ENCODE measurements at places on chromosomes 3 and 15.
A peak's percentile ranks its signal among the peaks of the same experiment; 100 is the strongest.

- no peak for DNase-seq
These were observed 50.4 kb upstream of the RASGRF1 start for GRCh38 chr15:79140846-79141570.

DNA sequence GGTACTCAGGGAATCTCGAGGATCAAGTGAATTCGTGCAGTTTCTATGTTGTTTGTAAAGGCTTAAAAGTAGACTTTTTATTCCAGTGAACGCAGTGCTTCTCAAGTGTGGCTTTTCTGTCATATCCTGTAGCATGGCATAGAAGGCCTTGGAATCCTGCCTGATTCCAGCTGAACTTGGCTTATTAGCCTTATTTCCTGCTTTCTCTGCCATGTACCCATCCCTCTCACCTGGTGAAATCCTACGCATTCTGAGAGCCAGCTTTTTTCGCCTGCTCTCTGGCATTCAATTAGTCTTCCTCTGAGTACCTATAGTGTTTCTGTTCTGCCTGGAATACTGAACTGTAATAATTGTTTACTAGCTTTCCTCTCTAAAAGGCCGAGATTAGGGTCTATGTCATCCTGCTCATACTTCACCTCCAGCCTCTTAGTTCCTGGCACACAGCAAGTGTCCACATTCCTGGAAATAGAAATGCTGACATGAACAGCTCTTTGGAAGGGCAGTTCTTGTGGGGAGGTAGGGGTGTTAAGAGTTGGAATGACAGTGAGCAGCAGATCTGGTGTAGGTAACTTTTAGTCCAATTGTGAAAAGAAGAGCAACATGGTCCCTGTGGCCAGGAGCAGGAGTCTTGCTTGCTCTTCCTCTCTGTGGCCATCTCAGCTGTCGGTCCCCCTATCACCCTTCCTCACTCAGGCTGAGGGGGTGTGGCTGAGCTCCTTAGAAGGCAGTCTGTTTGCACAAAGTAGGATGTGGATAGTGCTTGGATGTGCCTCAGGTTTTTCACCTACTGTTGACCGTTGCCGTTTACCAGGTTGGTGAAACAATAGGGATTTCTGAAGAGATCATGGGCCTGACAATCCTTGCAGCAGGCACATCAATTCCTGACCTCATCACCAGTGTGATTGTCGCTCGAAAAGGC, 30.4 kb downstream of the SLC24A1 start:
- DNase-seq: no peak

DNA sequence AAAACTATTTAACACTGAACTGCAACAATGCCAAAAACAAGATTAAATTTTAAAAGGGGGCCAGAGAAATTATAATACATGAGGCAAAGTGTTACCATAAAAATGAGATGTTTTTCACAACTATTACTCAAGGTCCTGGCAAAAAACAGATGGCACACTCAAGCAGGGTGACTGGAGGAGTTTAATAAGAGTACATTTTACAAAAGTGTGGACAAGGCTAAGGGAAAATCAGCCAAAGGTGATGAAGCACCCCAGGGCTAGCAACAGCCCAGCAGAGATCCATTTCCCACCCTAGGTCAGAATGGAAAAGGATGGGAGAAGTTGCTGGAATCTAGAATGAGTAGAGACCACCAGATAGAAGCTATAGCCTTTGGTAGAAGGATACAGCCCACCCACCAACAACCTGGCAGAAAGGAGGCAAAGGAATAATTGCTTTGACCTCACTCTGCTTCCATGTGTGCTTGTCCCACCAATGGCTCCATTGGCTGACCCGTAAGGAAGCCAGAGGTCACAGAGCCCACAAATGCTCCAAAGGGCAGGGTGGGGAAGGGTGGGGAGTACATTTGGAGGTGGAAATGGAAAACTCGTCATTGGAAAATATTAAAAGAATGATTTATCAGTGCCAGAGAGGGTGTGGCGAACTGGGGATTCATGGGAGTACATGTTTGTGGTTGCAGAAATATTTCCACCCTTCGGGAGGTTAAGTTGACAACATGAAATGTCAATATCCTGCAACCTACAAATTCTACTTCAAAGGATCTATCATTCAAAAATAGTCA, 161.0 kb upstream of the UBE2E2 start:
- DNase-seq: no peak

GRCh38 chr3:190178779-190179178, 58.1 kb upstream of the P3H2 start:
- DNase-seq: no peak

DNA sequence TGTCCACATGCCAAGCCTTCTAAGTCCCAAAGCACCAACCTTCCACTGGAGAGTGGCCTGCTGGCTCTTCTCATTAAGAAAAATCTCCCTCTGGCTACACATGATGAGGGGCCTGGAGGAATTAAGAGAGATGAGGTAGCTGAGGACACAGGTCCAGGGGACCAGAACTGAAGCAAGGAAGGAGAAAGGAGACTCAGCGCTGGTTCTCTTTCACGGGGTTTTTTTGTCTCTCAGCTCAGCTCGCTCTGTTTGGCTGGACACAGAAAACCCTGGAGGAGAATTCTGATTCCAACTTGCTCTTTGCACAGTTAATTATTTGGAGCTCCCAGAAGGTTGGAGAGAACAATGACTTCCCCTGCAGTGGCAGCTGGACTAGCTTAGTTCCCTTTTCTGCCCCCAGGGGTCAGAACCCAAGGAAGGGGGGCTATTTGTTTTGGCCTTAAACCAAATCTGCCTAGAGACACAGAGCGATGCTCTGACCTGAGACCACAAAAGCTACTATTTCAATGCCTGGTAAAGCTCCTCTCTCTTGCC, 507.6 kb downstream of the FHIT start:
- DNase-seq: peak; percentile 60

DNA sequence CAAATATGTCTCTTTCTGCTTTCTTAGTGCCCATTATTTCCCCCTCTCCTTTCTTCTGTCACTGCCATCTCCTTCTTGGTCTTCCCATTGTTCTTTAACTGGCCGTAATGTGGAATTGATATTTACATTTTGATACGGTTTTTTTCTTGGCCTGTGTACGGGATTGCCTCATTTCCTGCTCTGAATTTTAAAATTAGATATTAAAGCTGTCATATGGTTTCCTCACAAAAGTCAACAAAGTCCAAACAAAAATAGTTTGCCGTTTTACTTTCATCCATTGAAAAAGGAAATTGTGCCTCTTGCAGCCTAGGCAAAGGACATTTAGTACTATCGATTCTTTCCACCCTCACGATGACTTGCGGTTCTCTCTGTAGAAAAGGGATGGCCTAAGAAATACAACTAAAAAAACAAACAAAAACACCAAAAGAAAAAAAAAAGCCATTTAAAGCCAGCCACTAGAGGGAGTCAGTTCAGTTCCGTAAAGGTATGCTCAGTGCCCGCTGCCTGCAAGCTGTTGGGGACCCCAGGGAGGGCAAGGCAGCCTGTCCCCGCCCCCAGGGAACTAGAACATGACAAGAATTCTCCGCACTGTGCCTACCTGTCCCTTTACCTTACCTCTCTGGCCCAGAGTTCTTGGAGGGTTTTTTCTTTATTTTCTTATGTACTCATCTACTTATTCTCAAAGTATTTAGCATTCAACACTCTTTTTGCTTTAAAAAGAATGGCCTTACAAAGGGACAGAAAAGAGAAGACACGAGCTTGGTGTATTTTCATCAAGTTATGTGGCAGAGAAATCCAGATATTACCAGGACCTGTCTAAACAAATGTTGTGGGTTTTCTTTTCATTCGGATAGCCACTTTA, 30.0 kb upstream of the NR2E3 start:
- peak; percentile 60 for DNase-seq

DNA sequence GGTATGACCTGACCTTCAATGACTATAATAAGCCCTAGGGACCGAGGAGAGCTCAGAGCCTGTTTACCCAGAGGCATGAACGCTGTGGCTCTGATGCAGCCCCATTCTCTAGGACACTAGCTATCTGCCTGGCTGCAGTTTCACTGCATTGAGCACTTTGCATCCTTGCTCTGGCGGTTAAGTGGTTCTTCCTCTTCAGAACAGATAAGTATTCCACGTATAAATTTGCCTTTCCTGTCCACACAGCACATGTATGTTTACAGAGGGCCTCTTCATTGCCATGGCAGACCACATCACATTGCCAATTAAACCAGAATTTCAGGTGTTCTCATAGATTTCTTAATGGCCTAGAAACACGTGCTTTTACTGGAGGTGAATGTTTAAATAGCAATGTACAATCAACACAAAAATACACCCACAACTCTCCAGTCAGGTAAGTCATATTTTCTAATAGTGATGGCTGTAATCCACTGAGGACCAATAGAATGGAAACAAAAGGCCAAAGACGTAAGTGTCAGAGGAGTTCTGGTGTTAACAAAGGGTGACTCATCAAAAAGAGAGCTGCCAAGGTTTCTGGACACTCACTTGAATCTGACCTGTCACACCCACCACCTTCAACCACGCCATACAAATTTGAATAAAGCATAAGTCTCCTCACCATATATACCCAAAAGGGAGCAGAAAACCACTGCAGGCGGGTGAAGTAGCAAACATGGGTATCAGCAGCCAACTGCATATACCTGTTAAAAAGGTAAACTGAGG, 553.4 kb downstream of the OCA2 start:
- DNase-seq: no peak

GRCh38 chr3:139101396-139101795, 56.7 kb upstream of the PRR23C start:
- no peak for DNase-seq

DNA sequence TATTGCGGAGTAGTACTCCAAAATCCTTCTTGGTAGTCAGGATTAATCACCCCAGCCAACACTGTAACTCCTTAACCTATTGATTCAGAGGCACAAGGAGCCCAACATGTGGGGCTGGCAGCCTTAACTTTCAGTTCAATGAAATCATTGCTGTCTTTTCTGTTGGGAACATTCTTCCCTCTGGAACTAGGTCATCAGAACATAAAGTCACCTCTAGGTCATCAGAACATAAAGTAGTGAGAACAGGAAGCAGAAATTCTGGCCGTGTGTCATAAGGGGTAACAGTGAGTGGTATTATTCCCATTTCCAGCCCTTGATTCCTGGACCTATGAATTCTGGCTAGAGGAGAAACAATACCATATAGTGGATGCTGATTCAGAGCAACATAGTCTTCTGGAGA, 71.5 kb upstream of the TNIK start:
- no peak for DNase-seq

GRCh38 chr15:95174301-95175259, 943.2 kb downstream of the MCTP2 start:
- DNase-seq: no peak

DNA sequence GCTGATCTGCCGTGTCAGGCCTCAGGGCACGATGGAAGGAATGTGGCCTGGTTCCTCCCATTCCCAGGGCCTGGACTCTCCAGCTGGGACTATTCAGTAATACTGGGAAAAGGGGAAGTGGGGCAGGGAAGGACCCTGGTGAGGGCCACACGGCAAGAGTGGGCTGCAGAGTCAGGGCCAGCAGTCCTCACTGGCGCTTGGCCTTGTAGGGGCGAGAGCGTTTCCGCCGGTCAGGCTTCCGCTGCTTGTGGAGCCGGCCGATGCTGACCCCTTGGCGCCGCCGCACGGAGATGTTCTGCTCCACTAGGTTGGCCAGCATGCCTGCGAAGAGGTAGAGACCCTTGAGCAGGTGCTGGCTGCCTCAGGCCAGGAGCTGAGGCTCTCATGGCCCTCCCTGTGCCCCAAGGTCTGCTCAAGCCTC, 42.8 kb downstream of the SEMA3G start:
- no peak for DNase-seq

GRCh38 chr3:44510000-44510368, 32.5 kb upstream of the ZNF445 start:
- peak; percentile 44 for DNase-seq

GRCh38 chr3:120093119-120093910, 932 bp downstream of the GSK3B start:
- peak; percentile 50 for DNase-seq

- DNase-seq: no peak
These were observed 60.3 kb upstream of the PSMD6 start for GRCh38 chr3:64083575-64083974.

GRCh38 chr3:3346556-3346955, 167.1 kb upstream of the CRBN start:
- no peak for DNase-seq

GRCh38 chr15:68317281-68318007, 39.9 kb downstream of the FEM1B start:
- DNase-seq: no peak

- no peak for DNase-seq
These were observed 41.6 kb downstream of the DMXL2 start for GRCh38 chr15:51580982-51581381.

GRCh38 chr3:109818081-109818480, 480.7 kb upstream of the DPPA4 start:
- no peak for DNase-seq

DNA sequence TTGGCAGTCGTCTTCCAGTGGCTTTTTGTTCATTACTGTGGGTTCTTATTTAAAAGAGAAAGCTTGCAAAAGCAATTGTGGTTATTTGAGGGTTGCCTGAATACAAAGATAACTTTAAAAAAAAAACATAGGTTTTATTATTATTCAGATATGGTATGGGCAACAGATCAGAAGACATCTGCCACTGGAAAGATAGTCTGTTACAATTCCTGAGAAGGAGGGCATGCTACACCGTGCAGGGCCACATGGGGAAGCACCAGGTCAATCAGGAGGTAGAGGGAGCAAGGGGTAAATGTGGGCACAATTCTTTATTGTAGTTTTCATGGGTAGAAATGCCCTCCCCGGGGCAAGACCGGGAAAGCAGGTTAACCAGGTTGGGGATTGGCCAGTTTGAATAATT, 46.5 kb downstream of the BBS4 start:
- no peak for DNase-seq

- DNase-seq: peak; percentile 71
These were observed 1.5 kb upstream of the TNK2 start for GRCh38 chr3:195909644-195910498.

GRCh38 chr15:43204016-43204901, 16.6 kb downstream of the EPB42 start:
- DNase-seq: peak; percentile 17

GRCh38 chr3:87209111-87209510, 18.0 kb upstream of the CHMP2B start:
- no peak for DNase-seq

DNA sequence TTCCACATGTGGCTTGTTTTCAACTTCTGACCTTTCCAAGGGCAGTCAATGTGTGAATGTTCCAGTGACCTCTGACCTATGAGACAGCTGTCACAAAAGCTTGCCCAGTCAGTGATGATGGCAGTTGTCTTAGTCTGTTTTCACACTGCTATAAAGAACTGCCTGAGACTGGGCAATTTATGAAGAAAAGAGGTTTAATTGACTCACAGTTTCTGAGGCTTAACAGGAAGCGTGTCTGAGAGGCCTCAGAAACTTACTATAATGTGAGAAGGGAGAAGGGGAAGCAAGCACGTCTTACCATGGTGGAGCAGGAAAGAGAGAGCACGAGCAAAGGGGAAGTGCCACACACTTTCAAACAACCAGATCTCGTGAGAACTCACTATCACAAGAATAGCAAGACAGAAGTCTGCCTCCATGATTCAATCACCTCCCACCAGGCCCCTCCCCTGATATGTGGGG, 95.6 kb downstream of the ECT2 start:
- peak; percentile 64 for DNase-seq

- no peak for DNase-seq
These were observed 391.7 kb downstream of the EDEM1 start for GRCh38 chr3:5579139-5579602.

Measured in Kasumi-1 (cell line).